Ureter (tissue), 1 donor: ENCODE measurements at places on chromosomes 6 and 20.

DNA sequence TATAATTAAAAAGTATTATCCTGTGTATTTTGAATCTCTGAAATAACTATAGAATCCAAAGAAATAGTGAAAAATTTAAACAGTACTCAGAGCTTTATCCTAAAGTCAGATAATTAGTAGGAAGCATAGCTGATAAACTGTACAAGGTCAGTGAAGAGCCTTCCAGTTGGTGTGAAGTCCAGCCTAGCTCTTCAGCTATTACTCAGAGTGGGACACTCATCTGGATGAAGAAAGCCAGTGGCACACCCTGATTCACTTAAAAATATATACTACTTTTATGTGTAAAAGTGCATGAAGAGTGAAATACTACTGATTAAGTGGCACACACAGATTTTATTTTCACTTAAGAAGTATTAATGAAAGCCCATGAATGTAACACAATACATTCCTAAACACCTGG, 3.1 kb downstream of the IFNGR1 start:
- DNase-seq, result no peak

GRCh38 chr20:57759724-57760123, 49.9 kb upstream of the PMEPA1 start:
- no peak for DNase-seq

DNA sequence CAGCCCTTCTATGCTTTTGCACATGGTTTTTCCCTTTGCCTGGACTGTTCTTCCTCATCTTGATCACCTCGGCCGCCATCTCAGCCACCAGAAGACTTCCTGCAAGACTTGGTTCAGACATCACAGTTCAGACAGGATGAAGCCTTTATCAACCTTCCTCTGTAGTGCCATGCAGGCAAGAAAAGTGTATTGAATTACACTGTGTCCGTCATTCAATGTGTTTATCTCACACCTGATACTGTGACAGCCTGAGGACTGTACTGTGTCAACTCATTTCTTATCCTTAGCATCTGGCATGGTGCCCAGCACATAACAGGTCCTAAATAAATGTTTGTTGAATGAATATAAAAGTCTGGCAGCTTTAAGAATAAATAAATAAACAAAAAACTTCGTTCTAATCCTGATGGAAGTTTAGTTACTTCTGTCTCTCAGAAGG, 133.3 kb upstream of the MAN1A1 start:
- no peak for DNase-seq

DNA sequence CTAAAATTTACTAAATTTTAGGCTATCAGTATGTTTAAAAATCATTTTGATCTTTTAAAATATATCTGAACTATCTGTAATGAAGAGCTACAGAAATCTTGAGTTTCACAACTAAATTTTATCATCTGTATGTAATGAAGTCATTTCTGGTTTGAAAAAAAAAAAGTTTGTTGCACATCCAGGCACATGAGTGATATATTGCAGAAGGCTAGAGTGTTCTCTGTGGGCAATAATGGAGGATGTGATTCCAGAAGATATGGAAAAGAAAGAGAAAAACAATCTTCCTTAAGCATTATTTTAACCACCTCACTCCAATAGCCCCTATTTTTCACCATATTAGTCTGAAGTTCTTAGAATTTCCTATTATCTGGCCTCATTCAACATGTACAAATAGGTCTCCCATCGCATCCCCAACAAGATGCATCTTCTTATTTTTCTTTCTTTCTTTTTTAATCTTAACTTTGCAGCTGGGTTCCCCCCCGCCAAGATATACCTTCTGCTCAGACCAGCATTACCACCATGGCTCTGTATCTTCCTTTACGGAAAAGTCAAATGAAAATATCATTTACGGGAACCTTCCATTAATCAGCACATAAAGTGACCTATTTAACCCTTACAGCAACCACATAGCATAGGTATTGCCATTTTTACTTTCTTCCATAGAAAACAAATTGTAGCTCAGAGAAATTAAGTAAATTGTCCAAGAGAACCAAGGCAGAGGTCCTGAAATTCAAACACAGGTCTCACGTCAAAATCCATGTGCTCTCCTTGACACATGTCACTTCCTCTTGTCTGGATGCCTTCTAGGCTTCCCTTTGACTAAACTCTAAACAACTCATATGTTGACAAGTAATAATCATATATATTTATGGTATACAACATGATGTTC, 116.9 kb downstream of the KIF13A start:
- DNase-seq, result no peak

- DNase-seq, result no peak
Observed at GRCh38 chr6:69285054-69285453, 511.8 kb downstream of the LMBRD1 start.

DNA sequence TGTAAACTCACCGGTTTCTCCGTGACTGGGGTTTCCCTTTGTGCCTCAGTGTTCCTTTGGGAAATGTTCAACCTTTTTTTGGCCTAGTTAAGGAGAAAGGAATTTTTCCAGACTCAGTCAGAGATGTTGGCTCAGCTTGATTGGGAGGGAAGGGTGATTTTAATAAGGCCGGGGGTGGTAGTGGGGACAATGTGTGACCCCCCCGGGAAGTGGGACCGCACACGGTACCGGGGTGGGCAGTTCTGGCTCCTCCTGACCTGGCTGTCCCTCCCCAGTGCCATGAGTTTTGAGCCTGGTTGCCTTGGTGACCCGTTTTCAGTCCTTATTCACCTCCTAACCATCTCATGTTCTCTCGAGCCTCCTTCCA, 132.7 kb downstream of the SNX5 start:
- DNase-seq, result no peak

- DNase-seq, result no peak
Observed at GRCh38 chr6:142088858-142089216, 43.9 kb upstream of the GJE1 start.

- DNase-seq, result no peak
Observed at GRCh38 chr6:115969930-115970273, 90.8 kb downstream of the FRK start.
